ENCODE measurements at places on chromosomes 2 and 18. TPM values are rescaled to one million over a fixed set of nuclear protein-coding genes. Genes with fewer than 3 reads are reported as not detected.

PRKAG3 gene
- total RNA-seq, result not detected

LYPD1 gene
- 79.7 TPM for total RNA-seq

COPS8 gene
- total RNA-seq, result 61.4 TPM

CHRND gene
- total RNA-seq, result not detected

SNTG2 gene
- 0.56 TPM for total RNA-seq

DNA sequence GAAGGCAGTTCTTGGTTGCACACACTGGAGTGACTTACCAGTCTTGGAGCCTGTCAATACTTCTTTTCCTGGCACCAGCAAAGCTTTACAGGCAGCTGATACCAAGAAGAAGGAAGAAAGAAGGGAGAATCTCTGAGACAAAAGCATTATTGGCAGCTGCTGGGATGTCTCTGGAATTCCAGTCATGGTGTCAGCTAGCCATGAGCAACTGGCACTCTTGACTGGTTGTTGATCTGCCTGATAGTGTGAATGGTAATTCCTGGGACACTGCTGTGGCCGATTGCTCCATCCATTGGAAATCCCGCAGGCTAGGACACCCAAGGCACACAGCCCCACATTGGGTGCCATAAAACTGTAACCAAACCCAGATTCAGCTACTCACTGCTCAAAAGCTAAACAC, 17.8 kb upstream of the SPAG16 start:
- no peak overlapping the region for H3K4me3 ChIP-seq
- no peaks in the 10 kb centered on the region for H3K27me3 ChIP-seq
- no peak for DNase-seq
- H3K4me1 ChIP-seq, result no peaks in the 10 kb centered on the region
- no peaks in the 10 kb centered on the region for H3K36me3 ChIP-seq
- H3K27ac ChIP-seq, result no peak overlapping the region

DNA sequence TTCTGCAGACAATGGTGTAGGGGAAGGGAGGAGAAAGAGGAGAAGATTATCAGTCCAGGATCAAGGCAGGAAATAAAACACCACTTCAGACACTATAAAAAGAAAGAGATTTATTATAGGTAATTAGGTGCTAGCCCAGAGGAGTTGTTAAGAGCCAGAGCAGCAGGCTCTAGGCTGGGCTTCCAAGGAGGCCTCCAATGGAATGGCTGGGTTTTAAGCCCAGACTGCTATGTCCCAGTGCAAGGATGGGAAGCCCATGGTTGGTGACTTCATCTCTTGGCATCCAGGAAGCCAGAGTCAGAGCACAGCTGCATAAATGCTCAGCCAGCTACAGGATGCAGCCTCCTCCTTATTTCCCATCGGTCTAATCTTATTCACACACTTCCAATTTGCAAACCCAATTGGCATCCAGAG, 95.6 kb downstream of the LAMA3 start:
- no peak overlapping the region for H3K4me3 ChIP-seq
- peaks cover 2% of the 10 kb centered on the region for H3K4me1 ChIP-seq
- no peaks in the 10 kb centered on the region for H3K36me3 ChIP-seq
- H3K27ac ChIP-seq, result no peak overlapping the region
- DNase-seq, result peak; percentile 93

GRCh38 chr2:135775420-135775819, 33.8 kb downstream of the UBXN4 start:
- no peak overlapping the region for H3K27ac ChIP-seq
- H3K36me3 ChIP-seq, result peaks cover 53% of the 10 kb centered on the region
- H3K4me3 ChIP-seq, result no peak overlapping the region
- DNase-seq, result peak; percentile 30

- no peak overlapping the region for H3K4me3 ChIP-seq
- H3K27me3 ChIP-seq, result no peaks in the 10 kb centered on the region
- peak overlapping the region; percentile 89 for H3K27ac ChIP-seq
- no peaks in the 10 kb centered on the region for H3K36me3 ChIP-seq
- peaks cover 25% of the 10 kb centered on the region for H3K4me1 ChIP-seq
- peak; percentile 80 for DNase-seq
Measured at GRCh38 chr2:174024524-174025270, 59.5 kb upstream of the SP3 start.

DNA sequence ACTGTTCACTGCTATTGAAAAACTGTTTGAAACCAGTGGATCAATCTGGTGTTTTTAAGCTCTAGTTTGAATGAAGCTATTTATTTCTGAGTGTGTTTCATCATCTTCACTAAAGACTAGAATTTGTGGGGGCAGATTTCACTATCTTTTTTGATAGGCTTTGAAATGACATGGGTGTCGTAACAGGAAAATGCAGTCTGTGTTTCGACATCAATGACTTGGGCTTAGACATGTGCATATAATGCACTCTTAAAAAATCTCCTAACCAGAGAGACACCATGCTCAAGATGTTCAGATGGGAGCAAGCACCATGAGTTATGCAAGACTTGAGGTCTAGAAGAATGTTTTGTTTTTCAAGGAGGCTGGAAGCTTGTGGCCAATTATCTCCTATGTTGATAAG, 221.6 kb downstream of the GPD2 start:
- no peaks in the 10 kb centered on the region for H3K27me3 ChIP-seq
- no peak overlapping the region for H3K4me3 ChIP-seq
- H3K36me3 ChIP-seq, result no peaks in the 10 kb centered on the region
- no peaks in the 10 kb centered on the region for H3K4me1 ChIP-seq
- no peak overlapping the region for H3K27ac ChIP-seq

- H3K27me3 ChIP-seq, result peaks cover 10% of the 10 kb centered on the region
- H3K4me1 ChIP-seq, result peaks cover 4% of the 10 kb centered on the region
- no peak for DNase-seq
- no peak overlapping the region for H3K27ac ChIP-seq
- H3K4me3 ChIP-seq, result no peak overlapping the region
Measured at GRCh38 chr18:24585996-24586566, 125.6 kb downstream of the HRH4 start.

DNA sequence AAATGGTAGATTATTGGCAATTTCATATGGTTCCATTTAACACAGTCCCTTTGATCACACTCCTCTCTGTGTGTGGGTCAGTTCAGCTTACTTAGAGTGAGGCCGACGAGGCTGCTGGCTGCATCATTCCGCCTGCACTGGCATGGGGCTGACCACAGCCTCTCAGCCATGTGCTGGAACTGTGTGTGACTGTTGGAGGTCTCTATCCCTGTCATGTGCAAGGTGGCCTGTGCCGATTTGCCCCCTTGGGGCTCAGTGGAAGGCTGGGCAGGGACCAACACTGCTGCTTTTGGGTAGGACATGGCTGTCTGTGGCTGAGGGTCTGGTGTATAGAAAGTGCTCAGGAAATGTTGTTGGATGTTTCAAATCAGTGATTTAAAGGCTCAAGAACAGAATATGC, 454.0 kb upstream of the HS6ST1 start:
- DNase-seq, result no peak
- H3K4me3 ChIP-seq, result no peak overlapping the region
- H3K36me3 ChIP-seq, result no peaks in the 10 kb centered on the region
- H3K27ac ChIP-seq, result no peak overlapping the region

GRCh38 chr2:121547646-121548045, 17.0 kb downstream of the RNU4ATAC start:
- no peaks in the 10 kb centered on the region for H3K27me3 ChIP-seq
- H3K27ac ChIP-seq, result no peak overlapping the region
- DNase-seq, result no peak
- H3K4me3 ChIP-seq, result no peak overlapping the region
- peaks cover 6% of the 10 kb centered on the region for H3K4me1 ChIP-seq

DNA sequence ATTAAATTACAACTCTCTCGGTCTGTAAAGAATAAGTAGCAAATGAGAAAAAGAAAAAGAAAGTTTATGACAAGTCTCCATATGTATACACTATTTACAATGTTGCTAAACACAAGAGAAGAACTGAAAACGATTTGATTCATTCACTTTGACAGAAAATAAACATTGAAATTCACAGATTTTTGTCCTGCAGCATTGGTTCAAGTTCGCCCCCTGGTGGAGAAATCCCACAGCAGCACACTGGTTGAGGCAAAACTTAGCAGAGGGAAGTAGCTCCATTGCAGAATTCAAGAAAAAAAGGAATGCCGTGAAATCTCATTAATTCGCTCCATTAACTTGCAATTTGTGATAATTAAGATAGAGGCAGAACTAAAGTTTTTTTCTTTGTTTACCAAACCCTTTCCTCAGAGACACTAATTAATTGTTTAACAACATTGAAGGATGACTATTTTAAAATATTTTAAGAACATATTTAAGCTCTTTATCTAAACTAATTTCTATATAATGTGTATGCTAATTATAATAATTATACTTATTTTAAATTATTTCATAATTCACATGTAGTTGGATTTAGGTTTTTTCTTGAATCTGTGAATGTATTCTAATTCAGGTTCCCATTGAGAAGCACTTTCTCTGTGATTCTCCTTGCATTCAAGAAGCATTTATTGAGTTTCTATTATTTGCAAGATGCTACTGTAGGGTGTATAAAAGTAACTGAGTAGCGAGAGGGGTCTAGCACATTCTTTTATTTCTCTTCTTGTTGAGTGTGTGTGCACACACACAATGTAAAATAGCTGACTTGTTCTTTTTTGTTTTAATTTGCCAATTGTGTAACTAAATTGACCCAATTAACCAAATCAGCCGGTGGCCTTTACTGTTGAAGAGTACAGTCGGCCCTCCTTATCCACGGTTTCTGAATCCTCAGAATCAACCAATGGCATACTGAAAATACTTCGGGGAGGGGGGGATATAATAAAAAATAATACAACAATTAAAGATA, 74.1 kb downstream of the COL4A3 start:
- no peak overlapping the region for H3K4me3 ChIP-seq
- peak; percentile 61 for DNase-seq
- no peaks in the 10 kb centered on the region for H3K4me1 ChIP-seq
- peaks cover 8% of the 10 kb centered on the region for H3K27me3 ChIP-seq

GRCh38 chr2:148721991-148722777, 77.6 kb downstream of the EPC2 start:
- peak; percentile 24 for DNase-seq
- H3K27ac ChIP-seq, result no peak overlapping the region
- peaks cover 1% of the 10 kb centered on the region for H3K36me3 ChIP-seq
- H3K4me1 ChIP-seq, result peaks cover 11% of the 10 kb centered on the region

DNA sequence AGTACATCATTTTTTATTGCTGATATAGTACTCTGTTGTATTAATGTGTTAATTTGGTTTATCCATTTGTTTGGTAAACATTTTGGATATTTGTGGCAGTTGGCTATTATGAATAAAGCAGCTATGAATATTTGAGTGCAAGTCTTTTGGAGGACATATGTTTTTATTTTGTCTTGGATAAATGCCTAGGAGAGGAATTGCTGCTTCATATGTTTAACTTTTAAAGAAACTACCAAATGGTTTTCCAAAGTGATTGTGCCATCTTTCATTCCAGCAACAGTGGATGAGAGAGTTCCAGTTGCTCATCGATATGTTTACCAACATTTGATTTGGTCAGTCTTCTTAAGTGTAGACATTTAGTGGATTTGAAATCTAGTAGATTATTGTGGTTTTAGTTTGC, 51.8 kb downstream of the MERTK start:
- H3K4me3 ChIP-seq, result no peak overlapping the region
- H3K4me1 ChIP-seq, result peaks cover 8% of the 10 kb centered on the region
- no peak for DNase-seq
- peaks cover 6% of the 10 kb centered on the region for H3K27me3 ChIP-seq
- no peaks in the 10 kb centered on the region for H3K36me3 ChIP-seq

GRCh38 chr2:120342446-120342845, 3.5 kb upstream of the INHBB start:
- peaks cover 86% of the 10 kb centered on the region for H3K27me3 ChIP-seq
- DNase-seq, result no peak
- H3K4me3 ChIP-seq, result no peak overlapping the region
- H3K36me3 ChIP-seq, result no peaks in the 10 kb centered on the region
- H3K4me1 ChIP-seq, result peaks cover 6% of the 10 kb centered on the region

- no peaks in the 10 kb centered on the region for H3K36me3 ChIP-seq
- H3K27me3 ChIP-seq, result peaks cover 2% of the 10 kb centered on the region
- H3K4me1 ChIP-seq, result no peaks in the 10 kb centered on the region
- H3K27ac ChIP-seq, result no peak overlapping the region
- no peak overlapping the region for H3K4me3 ChIP-seq
Measured at GRCh38 chr2:126795656-126796055, 103.0 kb upstream of the TEX51 start.

DNA sequence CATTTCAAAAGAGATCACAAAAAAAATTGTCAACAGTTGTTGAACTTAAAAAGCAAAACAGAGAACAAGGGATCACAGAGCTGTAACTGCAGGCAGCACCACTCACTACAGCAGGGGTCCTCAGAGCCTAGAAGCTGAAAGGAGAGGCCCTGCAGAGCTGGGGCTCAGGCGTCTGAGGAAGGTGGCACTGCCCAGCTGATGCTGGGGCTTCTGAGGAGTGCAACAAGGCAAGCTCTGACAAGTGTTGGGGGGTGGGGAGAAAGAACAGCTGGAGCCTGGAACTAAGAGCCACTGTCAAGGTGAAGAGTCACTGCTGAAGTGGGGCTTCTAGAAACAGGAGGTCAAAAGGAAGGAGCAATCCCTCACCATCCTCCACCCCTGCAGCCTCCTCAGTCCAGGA, 46.2 kb downstream of the FTCDNL1 start:
- H3K4me3 ChIP-seq, result no peak overlapping the region
- H3K27ac ChIP-seq, result no peak overlapping the region
- no peaks in the 10 kb centered on the region for H3K36me3 ChIP-seq
- H3K27me3 ChIP-seq, result no peaks in the 10 kb centered on the region

DNA sequence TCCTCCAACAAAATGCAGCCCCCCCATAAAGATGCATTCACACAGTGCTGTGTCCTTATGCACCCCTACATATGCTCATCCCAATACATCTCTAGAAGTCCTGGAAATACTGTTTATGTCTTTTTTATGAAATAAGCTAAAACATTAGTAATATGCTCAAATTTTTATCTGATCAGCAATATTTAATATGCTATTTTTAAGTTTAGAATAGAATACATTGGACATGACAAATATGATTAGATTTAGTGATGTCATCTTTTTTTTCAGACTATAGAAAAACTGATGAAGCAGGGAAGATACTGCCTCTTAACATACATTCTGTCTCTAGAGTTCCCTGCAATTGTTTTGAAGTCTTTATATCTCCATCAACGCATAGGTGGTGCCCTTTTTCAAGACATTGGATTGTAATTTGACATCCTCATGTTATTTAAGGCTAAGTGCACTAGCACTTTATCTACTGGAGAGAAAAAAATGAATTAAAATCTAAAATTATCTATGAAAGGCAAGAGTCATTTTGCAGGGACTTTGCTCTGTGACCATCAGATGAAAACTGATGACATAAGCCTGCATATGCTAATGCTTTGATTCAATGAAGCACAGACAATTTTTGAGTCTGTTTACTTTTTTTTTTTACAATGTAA, 395.3 kb downstream of the LPIN1 start:
- no peak overlapping the region for H3K27ac ChIP-seq
- no peaks in the 10 kb centered on the region for H3K4me1 ChIP-seq
- no peak overlapping the region for H3K4me3 ChIP-seq

DNA sequence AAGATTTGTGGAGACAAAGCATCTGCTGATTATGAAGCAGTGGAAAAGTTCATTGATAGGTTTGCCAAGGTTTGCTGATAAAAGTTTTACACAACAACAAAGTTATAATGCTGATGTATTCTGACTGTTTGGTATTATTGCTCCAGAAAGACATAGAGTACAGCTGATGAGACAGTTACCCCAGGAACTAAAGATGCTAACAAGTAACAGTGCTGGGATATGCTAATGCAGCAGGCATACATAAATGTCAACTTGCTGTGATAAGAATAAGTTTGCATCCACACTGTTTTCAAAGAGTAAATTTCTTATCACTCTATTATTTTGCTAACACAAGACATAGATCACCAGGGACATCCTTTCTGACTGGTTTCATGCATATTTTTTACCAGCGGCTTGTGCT, 1221.3 kb upstream of the CELF4 start:
- DNase-seq, result no peak
- H3K27ac ChIP-seq, result no peak overlapping the region
- no peaks in the 10 kb centered on the region for H3K4me1 ChIP-seq
- H3K4me3 ChIP-seq, result no peak overlapping the region

- H3K4me1 ChIP-seq, result peaks cover 5% of the 10 kb centered on the region
- H3K27ac ChIP-seq, result peak overlapping the region; percentile 61
- H3K27me3 ChIP-seq, result no peaks in the 10 kb centered on the region
- peak; percentile 95 for DNase-seq
- H3K36me3 ChIP-seq, result no peaks in the 10 kb centered on the region
Measured at GRCh38 chr2:21837168-21837960, 713.6 kb downstream of the TDRD15 start.
